ENCODE measurements at places on chromosomes 1 and 21.

DNA sequence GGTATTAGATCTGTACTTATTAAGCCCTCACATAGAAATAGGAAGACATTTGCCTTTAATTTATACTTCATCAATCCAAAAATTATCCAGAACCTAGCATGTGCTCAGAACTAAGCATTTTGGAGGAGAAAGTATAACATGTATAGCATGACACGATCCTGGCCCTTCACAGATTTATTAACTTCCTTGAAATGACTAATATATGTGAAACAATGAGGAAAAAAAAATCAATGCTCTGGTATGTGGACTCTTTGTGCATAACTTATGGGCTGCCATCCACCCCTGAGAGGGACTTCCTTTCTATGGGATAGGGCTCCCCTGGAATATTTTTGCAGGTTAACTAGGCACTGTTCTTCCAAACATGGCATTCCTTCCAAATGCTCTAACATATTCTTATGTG is 36.6 kb downstream of the CCDC185 start:
- no peak for DNase-seq

DNA sequence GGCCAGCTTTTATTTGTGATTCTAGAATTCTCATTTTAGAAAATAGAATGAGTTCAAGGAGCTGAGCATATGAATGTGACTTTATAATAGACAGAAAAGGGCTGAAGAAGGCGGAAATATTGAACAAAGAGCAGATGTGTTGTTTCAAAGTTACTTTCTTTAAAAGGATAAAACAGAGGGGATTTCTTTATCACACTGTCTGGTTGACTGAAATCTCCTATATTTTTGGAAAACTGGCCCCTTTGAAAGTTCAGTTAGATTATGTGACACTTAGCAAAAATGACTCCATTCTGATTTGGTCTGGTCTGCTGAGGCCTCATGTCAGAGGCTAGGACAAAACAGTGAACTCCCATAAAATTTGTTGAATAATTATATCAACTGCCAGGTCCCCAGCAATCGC is 46.4 kb upstream of the DNAH14 start:
- DNase-seq: no peak

DNA sequence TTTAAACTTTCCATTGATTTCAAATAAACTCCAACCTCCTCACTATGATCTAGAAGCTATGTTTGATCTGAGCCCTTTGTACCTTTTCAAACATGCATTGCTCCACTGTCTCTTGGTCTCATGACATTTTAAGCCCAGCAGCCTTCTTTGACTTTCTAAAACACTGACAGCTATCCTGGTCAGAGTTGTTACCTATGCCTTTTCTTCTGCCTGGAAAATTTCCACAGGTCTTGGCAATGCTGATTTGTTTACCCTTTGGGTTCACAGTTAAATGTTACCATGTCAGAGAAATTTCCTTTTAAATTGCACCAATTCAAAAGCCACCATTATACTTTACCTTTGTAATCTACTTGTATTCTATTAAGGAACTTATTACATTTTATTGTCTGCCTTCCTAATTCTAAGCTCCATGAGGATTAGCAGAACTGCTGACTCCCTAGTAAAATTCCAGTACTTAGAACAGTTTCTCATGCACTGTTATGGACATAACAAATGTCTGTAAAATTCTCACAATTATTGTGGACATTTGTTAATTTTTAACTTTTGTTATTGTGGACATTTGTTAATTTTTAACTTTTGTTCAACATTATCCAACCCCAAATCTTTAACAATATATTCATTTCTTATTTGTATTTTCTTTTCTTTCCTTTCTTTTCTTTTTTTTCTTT is 1064.4 kb downstream of the NCAM2 start:
- no peak for DNase-seq

DNA sequence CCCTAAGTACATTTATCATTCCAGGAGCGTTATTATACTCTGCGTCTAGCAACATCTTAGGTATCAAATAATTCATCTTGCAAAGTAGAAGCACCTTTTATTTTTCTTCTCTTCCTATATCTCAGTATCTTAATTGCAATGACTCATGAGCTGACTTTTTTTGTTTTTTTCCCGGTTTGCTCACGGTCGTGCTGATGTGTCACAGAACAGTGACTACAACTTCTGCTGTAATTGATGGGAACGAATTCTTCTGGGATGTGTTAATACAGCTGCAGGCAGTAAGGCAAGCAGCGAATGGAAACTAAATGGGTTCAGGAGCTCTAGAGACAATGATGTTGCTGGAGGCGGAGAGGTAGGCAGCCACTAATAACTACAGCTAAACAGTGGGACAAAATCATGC is 89.8 kb upstream of the TMPRSS15 start:
- no peak for DNase-seq

DNA sequence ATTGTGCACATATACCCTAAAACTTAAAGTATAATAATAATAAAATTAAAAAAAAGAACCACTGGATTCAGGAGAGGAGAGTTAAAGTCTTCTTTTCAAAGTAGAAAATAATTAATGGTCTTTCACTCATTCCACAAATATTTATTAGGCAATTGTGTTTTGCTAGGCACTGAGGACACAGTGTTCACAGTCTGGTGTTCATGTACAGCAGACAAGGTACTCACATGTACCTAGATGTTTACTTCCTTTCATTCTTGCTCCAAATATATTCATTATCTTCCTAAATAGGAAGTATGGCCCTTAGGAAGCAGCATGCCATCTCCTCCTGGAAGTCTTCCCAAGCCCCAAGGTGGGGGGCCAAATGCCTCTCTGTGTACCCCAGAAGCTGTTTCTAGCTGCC is 265.0 kb downstream of the NPHP4 start:
- DNase-seq: no peak
